H7 (cell line): ENCODE measurements at places on chromosomes 6 and 20. TPM values are rescaled to one million over a fixed set of nuclear protein-coding genes. Genes with fewer than 3 reads are reported as not detected.

GGT7 gene
- total RNA-seq, result 3.8 and 6.1 TPM in 2 replicates

SCGN gene
- not detected in 2 replicates for total RNA-seq

PBOV1 gene
- not detected in 2 replicates for total RNA-seq

- no peak for DNase-seq
These were observed 25.9 kb upstream of the EPB41L1 start for GRCh38 chr20:36128463-36129159.

DNA sequence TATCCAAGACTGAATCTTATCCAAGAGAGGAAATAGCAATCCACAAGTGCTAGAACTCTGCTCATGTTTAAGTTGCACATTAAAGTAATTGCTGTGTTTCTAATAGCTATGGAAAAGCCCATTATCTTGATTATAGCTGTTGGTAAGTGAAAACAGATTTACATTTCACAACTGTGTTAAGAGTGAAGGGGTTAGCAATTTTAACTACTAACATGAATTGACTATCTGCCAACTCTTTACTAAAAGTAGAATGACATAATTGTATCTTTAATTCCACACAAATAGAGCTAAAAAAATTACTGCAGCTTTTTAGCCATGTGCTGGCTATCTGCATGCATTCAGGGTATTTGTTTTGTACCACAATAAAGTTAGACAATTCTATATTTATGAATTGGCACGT is 277.9 kb upstream of the IRAK1BP1 start:
- no peak for DNase-seq

GRCh38 chr6:14932485-14933182 is 313.2 kb upstream of the JARID2 start:
- peak; percentile 46 for DNase-seq

- no peak for DNase-seq
These were observed 2.5 kb upstream of the NAA20 start for GRCh38 chr20:20014659-20015058.

GRCh38 chr6:16270178-16270794 is 31.9 kb downstream of the GMPR start:
- DNase-seq, result no peak

GRCh38 chr6:132797951-132798868 is at the start of gene SLC18B1:
TSS of gene SLC18B1 (minus strand) at chr6:132798637. CDS start at chr6:132798456, 181 bp downstream.
- peak; percentile 91 for DNase-seq
